Activated naive CD4-positive, alpha-beta T cell treated with anti-CD3 and anti-CD28 coated beads for 36 hours (primary cell): ENCODE measurements at places on chromosomes 3 and 15.
A peak's percentile ranks its signal among the peaks of the same experiment; 100 is the strongest.

- DNase-seq, result no peak
These were observed 11.3 kb downstream of the EHD4 start for GRCh38 chr15:41961001-41961518.

- DNase-seq, result no peak
These were observed 48.3 kb upstream of the TIPARP start for GRCh38 chr3:156626104-156626503.

GRCh38 chr3:33313331-33313730 lies 36.1 kb downstream of the FBXL2 start:
- no peak for DNase-seq

- DNase-seq, result peak; percentile 4
These were observed 37.9 kb downstream of the PSTPIP1 start for GRCh38 chr15:77032647-77033416.

DNA sequence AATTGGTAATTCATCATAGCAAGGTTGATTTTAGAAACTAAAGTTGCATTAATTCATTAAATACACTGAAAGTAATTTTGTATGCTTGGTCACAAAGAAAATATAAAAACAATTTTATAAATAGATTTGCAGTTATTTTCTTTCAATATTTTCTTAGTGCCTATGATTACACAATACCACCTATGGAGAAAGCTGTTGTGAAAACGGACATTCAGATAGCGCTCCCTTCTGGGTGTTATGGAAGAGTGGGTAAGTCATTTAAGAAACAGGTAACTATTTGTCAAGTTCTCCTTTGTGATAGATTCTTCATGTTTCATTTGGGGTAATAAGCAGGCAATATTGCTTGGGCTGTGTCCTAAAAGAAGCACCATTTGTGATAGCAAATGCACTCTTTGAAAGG lies 3.0 kb downstream of the DUT start:
- no peak for DNase-seq

DNA sequence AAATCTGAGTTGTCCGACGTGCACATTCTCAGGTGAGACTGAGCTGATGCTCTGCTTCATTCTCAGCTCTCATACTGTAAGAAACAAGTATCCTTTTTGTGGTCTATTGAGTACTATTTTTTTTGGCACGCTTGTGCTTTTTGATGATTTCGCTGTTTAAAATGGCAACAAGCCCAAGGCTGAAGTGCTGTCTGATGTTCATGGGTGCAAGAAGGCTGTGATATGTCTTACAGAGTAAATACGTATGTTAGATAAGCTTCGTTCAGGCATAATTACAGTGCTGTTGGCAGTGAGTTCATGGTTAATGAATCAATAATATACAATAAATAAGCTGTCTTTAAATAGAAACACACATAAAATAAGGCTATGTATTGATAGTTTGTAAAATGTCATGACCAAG lies 27.2 kb downstream of the AQR start:
- no peak for DNase-seq

- no peak for DNase-seq
These were observed 694.9 kb downstream of the ZBBX start for GRCh38 chr3:166685246-166685645.

DNA sequence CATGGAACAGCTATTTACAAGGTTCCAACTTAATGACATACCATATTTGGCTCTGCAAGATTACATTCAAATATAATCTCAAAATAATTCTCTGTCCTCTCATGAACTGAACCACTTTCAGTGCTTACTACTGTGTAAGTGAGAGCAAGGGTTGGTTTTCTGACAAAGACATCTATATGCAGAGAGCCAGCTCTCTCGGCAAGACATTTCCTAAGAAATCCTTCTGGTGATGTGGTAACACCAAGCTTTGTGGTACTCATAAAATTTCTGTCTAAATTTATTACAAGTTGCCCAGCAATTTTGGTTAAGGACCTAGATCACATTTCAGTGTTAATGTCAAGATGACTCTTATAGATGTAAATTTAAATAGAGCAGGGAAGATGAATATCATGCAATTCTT lies 184.9 kb downstream of the GAP43 start:
- no peak for DNase-seq

GRCh38 chr15:87703327-87704111 lies 553.0 kb downstream of the NTRK3 start:
- no peak for DNase-seq

DNA sequence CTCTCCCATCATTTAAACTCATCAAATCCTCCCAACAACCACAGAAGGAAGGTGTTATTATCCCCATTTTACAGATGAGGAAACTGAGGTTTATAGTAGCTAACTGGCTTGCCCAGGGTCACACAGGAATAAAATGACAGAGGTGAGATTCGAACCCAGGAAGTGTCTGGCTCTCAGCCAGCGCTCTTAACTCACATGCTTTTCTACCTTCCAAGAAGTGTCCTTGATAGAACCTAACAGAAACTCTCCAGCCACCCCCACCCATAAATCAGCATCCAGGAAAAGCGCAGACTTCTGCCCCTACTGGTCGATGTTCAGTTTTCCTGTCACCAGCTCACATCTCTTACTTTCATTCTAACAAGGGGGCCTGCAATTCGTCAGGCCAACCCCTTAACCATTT lies 51.7 kb downstream of the SPATA12 start:
- DNase-seq, result peak; percentile 10

DNA sequence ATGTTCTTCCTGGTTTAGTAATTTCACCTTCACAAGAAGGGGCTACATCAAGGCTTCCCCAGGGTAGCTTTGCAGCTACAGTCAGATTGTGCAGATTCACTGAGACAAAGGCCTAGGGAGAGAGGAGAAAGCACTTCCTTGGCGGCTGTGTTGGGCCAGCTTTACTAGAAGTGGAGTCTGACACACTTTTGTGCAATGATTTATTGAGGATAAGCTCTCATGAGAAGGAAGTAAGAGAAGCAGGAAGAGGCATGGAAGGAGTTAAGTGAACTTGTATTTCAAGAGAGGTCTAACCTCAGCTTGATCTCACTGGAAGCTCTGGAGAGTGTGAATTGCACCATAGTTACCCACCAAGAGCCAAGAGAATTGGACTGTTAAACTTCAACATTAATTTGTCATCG lies 78.9 kb downstream of the TGFBR2 start:
- DNase-seq, result peak; percentile 63
